ENCODE measurements at places on chromosomes 4 and X.
A peak's percentile ranks its signal among the peaks of the same experiment; 100 is the strongest.

- no peak for DNase-seq
Observed at GRCh38 chr4:5469151-5469775, 239.1 kb downstream of the EVC2 start.

DNA sequence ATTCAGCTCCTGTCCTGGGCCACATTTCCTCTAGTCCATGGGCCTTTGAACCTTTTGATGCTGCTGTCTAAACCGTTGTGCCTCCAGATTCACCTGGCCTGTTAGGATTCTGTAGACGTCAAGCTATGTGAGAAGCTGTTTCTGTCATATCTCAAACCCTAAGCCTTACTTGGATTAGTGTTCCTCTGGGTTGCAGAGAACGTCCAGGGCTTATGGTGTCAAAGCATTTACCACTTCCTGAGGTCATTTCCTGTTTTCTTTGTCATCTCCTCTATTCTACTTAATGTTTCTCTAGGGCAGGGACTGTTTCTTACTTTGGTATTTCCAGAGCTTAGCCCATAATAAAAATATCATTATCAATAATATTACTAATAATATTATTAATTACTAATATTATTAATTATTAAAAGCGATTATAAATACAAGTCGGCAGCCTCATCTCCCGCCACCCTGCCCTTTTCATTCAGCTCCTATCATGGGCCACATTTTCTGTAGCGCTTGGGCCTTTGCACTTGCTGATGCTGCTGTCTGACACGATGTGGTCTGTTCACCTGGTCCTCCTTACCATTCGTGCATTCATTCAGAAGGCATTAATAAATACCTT lies 19.1 kb downstream of the PRIMPOL start:
- no peak for DNase-seq

- DNase-seq, result no peak
Observed at GRCh38 chrX:63656871-63657580, 128.0 kb downstream of the ARHGEF9 start.

DNA sequence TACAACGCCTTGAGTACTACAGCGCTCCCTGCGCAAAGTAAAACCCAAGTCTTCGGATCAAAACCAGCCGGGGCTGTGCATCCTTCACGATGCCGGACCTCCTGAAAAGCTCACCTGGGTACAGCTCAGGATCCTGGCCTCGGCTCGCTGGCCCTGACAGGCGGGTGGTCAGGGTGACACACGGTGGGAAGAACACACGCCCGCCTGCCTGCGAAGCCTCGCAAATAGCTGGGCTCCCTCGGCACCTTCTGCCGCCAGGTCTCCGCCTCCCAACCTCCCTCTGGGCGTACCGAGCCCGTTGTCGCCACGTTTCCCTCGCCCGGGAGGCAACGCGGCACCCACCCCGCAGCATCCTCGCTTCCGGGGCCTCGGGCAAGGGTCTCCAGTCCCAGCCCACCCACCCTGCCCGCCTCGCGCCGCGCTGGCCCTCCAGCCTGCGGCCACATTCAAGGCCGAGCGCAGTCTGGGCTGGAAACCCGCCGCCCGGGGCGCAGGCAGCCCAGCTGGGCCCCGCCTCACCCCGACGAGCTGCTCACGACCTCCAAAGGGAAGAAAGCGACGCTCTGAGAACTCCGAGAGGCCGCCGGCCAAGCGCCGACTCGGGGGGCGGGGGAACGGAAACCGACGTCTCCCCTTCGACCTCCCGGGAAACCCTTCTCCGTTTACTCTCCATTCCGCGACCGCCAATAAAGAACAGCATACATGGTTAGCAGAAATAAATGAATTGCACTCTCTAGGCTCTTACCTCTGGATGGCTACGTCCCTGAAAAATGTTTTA lies 511 bp downstream of the PPM1K start:
- DNase-seq, result peak; percentile 60

DNA sequence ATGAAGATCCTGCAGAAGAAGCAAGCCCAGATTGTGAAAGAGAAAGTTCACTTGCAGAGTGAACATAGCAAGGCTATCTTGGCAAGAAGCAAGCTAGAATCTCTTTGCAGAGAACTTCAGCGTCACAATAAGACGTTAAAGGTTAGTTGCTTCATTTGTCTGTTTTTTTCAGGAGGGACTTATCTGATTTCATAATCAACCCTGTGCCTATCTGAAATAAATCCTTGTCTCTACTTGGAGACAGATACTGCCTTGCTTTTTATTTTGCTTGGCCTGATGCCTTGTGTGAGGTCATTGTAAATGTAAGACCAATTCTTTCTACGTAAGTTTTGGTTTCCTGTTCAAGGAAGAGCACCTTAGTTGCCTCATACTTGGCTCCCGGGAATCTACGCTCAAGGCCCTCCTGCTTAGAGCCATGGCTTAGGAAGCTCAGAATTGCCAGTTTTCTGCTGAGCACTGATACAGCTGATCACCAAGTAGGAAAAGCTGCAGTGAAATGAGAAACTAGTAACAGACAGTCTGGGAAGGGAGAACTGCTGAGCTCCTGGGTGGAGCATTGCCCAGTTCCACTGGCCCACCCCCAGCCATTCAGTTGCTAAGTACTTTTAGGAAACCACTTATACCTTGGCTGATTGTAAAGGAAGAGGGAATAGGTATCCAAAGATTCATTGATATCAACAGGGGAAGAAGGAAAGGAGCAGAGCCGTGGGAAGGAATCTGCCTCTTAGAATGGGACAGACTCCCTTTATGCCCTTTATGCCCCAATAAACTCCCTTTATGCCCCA lies 41.8 kb downstream of the RBBP7 start:
- no peak for DNase-seq
